GM03348 (cell line): ENCODE measurements at places on chromosomes 5 and 9.

- no peak for DNase-seq
Observed at GRCh38 chr9:80437825-80438224, 866.1 kb downstream of the TLE4 start.

GRCh38 chr9:124003636-124004349 is 7.8 kb upstream of the LHX2 start:
- no peak for DNase-seq

DNA sequence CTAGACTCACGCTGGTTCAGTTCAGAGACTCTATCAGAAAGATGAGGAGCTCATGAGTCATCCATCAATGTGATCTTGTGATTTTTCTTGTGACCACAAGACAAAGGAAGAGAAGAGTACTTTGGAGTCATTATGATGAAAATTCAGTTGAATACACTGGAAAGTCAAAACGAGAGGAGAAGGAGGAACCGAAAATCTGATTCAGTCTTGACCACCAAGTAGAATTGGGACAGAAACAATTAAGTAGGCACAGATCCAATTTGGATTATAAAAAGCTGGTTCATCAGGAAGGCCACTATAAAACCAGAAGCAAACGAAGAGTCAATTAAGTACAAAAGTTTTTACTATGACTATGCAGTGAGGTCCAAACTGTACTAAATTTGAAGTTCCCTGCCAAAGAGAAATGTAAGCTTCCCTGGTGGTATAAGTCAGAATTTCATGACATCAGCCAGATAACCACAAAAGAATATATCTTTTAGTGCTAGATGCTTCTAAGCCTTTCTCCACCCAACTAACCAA is 90.9 kb downstream of the THBS4 start:
- peak; percentile 49 for DNase-seq

DNA sequence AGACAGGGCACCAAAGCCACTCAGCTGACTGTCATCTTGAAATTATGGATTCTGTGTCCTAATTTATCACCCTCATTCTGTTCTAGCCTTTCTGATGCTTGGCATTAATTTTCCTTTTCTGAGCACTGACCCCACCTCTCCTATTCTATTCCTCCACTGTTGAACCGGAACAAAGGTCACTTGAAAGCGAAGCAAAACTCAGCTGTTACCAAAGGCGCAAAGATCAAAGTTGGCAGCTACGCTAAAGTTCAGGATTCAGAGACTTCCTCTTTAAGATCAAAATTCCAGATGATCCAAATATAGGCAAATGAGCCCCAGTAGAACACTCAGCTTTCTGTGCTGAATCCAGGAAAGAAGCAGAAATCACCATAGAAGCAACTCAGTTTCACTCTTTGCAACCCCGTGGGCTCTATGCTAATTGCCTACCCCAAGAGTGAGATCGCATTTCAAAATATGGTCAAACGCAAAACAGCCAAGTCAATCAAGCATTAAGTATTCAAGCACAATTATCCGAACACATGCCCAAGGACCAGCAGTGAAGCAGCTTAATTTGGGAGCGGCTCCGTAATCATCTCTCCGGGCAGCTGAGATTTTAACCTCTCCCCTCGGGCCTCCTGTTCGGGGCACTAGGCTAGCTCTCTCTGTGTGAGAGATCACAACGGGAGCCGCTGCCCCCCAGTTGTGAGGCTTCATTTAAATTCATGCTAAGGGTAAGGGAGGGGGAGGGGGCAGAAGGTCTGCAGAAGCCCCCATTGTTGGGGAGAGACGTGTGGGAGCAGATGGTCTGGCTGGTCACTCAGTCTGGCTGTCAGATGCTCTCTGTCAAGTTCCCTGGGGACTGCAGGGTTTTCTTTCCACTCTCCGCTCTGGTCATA is 288.6 kb downstream of the ELAVL2 start:
- no peak for DNase-seq

- peak; percentile 71 for DNase-seq
Observed at GRCh38 chr5:98771382-98772109, 1.9 kb upstream of the RGMB start.

- DNase-seq = peak; percentile 35
Observed at GRCh38 chr9:88653911-88654310, 118.9 kb downstream of the NXNL2 start.
